Mammary microvascular endothelial cell (primary cell): ENCODE measurements at places on chromosomes 7 and 10. TPM values are rescaled to one million over a fixed set of nuclear protein-coding genes. Genes with fewer than 3 reads are reported as not detected.

The PPP1R3C gene
- 0.69 TPM in 1 of 2 replicates, not detected in the other for total RNA-seq

The TMEM270 gene
- not detected in 2 replicates for total RNA-seq

The AKR1D1 gene
- not detected in 2 replicates for total RNA-seq

The C10orf120 gene
- total RNA-seq: not detected in 2 replicates

The PDE6C gene
- not detected in 2 replicates for total RNA-seq

The WIPF3 gene
- total RNA-seq: not detected in 2 replicates

The MOGAT3 gene
- not detected in 2 replicates for total RNA-seq

The SPDYE6 gene
- total RNA-seq: 0.07 TPM in 1 of 2 replicates, not detected in the other

The P4HA1 gene
- 27.5 and 30.8 TPM in 2 replicates for total RNA-seq

The KCNH2 gene
- total RNA-seq: not detected in 2 replicates

The WEE2 gene
- total RNA-seq: not detected in 2 replicates
